ENCODE measurements at places on chromosomes 1 and 21.

GRCh38 chr1:109827986-109828385 is 64.3 kb upstream of the EPS8L3 start:
- no peak for DNase-seq

GRCh38 chr1:167291539-167292185 is 71.0 kb downstream of the POU2F1 start:
- DNase-seq, result no peak

- DNase-seq, result no peak
Observed at GRCh38 chr1:116208136-116208535, 96.9 kb downstream of the MAB21L3 start.

- no peak for DNase-seq
Observed at GRCh38 chr1:34874296-34874952, 14.9 kb upstream of the SMIM12 start.

GRCh38 chr21:45977396-45977795 is 4.2 kb upstream of the COL6A1 start:
- no peak for DNase-seq

GRCh38 chr1:19616489-19616888 is 27.6 kb upstream of the NBL1 start:
- DNase-seq, result no peak

DNA sequence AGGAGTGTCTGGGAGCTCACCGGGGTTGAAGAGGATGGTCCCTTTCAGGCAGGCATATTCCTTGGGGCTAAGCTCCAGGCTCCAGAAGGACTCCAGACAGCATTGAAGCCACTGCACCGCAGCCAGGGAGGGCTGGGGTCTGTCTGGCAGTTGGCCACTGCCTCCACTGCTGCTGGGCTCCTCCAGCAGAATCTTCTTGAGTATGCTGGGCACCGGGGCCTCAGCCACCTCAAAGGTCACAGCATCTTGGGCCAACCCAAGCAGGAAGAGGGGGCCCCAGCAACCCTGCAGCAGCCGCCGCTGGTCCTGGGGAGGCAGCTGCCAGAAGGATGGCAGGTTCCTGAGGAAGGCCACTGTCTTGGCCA is 404 bp downstream of the NR0B2 start:
- no peak for DNase-seq

DNA sequence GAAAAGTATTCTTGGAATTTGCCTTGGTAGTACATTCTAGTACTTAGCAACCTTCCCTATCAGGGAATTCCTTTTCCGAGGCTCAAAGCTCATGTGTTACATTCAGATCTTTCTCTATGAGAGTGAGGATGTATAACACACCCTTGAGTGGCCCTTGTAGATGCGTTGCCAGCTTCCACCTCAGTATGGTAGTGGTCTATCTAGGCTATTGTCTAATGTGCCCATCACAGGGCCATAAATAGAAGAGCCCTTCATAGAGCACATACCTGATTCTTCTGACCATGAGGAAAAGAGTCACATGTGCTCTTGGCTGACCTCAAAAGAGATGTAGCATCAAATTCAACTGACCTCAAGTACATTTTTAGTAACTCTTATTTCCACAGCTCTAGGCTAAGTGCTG is 14.0 kb upstream of the ZC3H11B start:
- no peak for DNase-seq

DNA sequence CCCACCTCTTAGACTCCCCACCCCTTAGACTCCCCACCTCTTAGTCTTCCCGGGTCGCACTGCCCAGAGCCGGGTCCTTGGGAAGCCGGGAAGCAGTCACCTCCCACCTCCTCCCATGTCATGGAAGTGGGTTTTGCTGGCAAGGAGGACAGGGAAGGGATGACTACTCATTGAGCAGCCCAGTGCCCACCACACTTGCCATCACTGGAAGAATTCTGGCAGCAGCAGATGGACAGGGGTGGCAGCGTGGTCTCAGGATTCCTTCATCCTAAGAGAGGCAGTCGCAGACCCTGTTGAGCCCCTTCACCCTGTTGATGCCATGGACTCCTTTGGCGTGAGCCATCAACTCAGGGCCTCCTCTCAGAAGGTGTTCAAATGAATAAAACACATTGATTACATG is 140.8 kb downstream of the PGBD5 start:
- DNase-seq, result no peak

DNA sequence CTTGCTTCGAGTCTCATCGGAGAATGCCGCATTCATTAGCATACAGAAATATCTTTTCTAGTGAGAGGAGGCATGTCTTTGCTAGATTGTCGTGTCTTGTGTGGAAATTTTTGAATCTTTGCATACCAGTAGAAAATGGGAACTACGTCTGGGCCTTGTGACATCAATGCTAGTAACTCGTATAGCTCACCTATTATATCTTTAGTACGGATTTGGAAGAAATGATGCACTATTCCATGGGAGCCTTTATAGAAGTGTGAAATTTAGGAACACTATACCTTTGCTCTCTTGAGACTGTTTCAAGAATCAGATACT is 835 bp downstream of the UHMK1 start:
- DNase-seq, result no peak

GRCh38 chr1:195738966-195739650 is 869.1 kb downstream of the KCNT2 start:
- DNase-seq, result no peak

- no peak for DNase-seq
Observed at GRCh38 chr1:186775036-186775435, 53.7 kb upstream of the PLA2G4A start.

DNA sequence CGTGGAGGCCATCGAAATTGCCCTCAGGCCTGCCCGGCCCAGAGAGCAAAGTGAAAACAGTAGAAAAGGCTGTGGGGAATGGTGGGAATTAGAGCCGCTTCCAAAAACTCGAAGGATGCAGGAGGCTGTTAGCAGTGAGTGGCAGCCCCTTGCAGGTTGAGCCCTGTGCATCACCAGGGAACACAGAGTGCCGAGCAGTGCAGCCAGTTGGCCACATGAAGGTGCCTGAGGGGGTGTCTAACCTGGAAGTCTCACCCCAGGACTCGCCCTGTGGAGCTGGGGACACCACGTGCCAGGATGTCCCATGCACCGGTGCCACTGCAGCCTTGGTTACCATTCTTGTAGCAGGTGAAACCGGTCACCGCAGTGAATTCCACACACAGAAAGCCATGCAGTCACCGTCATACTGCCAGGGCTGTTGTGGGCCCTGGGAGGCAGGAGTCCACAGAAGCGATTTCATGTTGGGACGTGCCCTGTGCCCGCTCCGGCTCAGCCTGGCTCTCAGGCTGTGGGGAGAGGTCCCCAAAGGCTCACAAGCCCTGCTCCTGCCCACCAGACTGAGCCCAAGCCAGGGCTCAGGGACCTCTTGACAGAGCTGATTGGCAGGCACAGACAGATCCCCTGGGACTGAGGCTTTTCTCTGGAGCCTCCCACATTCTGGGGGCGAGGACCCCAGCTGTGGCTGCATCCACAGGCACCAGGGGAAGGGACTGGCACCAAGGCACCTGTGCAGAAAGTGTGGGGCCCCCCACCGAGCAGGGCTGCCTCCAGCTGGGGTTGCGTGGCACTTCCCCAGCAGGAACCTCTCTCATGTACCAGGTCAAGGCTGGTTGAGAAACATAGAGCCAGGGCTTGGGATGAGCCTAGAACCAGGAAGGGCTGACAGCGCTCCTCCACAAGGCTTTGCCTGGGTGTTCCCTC is 16.7 kb upstream of the ACTRT2 start:
- DNase-seq, result no peak

DNA sequence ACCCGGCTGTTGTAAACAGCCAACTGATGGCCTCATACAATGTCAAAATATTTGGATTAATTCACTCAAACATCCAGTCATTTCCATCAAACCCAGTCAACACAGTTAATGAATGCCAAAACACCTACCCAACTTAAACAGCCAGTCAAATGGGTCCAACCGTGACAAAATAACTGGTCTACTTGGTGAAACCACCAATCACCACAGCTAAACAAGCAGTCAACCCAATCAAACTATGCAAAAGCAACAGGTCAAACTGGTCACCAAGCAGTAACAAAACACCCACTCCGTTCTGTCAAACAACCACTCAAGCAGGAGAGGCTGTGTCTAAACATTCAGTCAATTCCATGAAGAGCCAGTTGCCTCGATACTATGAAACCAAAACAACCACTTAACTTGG is 119.2 kb downstream of the FOXD2 start:
- DNase-seq, result no peak

- no peak for DNase-seq
Observed at GRCh38 chr21:36672737-36673136, 26.2 kb upstream of the SIM2 start.

GRCh38 chr21:38909109-38909508 is 103.4 kb downstream of the ETS2 start:
- DNase-seq, result no peak
